ENCODE measurements at places on chromosomes 5 and 9.

- no peak for DNase-seq
Measured at GRCh38 chr9:99825172-99826046, 3.7 kb downstream of the NR4A3 start.

DNA sequence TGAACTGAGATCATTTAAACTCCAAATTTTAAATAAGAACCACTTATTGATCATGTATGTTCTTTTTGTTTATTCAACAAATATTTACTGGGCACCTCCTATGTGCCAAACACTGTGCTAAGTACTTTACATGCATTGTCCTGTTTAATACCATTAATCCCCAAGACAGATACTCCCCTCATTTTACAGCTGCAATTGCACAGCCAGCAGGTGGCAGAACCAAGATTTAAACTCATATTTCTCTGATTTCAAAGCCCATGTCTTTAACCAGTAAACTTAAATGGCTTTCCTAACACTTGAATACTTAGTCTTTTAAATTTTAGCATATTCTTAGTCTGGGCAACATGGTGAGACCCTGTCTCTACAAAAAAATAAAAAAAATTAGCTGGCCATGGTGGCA lies 43.4 kb upstream of the KIAA1958 start:
- no peak for DNase-seq

DNA sequence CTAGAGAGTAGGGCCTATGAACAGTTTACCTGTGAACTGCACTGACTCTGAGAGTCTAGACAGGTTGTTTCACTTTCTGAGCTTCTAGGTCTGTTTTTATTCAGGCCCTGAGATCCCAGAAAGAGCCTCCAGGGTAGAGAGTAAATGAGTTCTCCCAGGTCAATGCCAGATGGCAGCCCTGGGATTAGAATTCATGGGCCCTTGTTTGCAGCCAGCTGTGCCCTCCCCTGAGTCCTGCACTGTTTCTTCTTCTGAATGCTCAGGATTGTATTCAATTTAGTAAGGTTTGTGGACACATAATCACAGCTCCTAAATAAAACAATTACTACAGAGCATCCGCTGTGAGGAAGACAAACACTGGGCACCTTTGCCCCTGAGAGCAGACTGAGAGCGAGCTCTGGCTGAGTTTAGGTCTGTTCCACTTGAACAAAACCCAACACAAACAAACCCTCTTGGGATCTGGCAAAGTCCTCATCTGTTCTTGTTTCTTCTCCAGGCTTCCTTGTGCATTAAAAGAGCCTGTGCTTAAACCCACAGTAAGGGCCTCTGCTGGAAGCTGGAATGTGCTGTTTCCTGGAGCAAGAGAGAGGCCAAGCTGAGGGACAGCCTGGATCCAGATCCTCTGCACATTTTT lies 29.9 kb downstream of the FAM219A start:
- DNase-seq: no peak

DNA sequence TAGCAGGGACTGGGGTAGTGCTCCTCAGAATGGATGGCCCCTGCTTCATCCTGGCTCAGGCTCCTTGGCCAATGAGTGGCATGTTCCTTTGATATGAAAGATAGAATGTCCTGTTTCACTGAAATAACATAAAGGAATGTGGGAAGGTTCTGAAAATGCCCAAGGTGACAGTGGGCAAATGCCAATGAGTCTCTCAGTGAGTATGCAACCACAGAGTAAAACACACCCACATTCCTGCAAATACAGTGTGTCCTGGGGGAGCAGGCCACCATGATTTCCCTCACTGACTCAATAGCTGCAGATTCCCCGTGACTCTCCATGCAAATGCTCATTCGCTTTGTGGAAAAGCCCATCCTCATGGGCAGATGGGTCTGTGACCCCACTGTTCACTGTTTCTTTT lies 36.4 kb downstream of the ZNF366 start:
- DNase-seq: no peak

DNA sequence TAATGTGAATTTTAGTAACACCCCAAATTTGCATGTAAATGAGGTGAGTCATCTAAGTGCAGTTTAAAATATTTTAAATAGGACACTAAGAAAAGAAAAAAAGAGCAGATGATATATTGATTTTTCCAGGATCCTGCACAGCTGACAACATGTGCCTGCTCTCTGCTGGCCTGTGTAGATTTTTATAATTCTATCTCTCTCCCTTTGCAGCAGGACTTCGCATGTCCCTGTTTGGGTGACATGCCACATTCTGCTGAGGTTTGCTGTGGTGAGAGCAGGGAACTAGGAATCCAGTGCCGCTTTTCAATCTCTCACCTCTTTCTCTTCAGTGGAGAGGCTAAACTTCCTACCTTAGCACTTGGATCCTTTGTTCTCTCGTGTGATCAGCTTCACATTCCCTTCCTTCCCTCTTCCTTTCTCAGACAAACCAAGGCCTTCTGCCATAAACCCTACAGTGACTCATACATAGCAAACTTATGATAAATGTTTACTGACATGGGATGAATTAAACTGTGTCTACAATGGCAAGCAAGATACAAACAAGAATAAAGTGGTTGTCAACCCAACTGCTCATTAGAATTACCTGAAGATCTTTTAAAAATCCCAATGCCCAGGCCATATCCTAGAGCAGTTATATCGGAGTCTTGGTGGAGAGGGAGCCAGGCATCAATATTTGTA lies 198.8 kb upstream of the EFNA5 start:
- DNase-seq: no peak

DNA sequence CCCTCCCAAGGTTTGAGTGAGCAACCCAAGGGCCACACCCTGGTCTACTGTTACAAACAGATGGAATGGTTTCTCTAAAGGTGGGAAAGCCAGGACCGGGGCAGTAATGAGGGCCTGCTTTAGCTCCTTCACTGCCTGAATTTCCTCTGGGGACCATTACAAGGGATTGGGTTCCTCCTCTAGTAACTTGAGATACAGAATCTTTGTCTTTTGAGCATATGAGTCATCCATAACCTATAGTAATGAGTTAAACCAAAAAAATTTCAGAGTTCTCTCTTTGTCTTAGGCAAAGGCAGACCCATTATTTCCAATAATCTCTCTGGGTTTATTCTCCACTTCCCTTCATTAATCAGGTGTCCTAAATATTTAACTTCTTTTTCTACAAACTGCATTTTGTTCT lies 618.8 kb downstream of the HINT1 start:
- DNase-seq: no peak

DNA sequence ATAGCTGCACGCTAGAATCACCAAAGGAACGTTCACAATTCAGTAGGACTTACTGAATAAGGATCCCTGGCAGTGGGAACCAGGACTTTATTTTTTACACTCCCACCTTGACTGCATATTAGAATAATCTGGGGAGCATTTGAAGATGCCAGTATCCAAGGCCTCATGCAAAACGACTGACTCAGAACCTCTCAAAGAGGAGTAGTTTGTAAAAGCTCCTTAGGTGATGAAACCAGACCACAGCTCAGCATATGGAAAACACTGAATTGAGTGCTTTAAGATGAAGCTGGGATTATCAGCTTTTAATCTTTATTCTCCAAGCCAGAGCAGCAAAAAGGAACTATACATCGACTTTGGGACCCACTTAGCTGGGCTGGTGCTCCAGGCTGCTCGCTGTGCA lies 288.3 kb downstream of the MLLT3 start:
- no peak for DNase-seq

DNA sequence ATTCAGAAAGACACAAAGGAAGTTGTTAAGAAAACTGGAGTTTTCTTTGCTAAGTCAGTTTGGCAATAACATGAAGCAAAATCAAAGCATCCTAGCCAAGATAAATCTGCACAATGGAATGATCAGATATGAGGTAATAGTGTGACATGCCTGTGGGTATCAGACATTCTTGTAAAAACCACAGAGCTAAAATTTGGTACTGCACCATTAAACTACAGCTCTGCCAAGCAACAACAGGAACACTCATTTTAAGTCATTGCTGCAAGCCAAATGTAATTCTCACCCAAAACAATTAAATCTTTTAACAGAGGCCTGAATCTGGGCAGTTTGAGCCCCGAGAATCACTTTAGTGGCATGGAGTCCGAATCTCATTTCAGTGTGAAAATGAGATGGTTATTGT lies 96.6 kb downstream of the VCAN start:
- DNase-seq: no peak

GRCh38 chr5:85484982-85485574 lies 1100.4 kb upstream of the EDIL3 start:
- DNase-seq: no peak

- no peak for DNase-seq
Measured at GRCh38 chr5:14502294-14502690, 79.3 kb upstream of the OTULINL start.

- DNase-seq: no peak
Measured at GRCh38 chr5:40021007-40021406, 596.2 kb upstream of the DAB2 start.

DNA sequence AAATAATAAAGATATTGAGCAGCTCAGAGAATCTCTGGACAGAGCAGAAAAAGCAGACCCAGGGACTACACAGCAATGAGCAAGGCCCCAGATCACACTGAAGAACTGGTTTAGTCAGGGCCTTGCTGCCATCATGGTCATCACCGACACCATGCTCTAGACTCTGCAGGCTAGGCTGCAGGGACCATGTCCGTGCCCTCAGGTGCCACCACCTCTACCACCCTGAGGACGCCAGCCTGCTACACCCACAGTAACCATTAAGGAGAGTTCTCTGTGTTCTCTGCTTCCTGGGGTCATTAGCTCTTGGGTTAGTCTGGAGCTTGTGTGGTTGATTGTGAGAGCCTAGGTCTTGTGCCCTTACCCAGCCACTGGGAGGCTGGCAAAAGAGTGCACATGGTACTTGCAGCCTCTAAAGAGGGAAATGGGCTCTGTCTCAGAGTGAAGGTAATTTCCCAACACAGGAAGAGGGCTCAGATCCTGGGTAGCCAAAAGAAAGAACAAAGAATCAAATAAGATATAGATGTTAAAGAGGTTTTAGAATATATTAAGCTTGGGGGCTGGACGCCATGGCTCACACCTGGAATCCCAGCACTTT lies 31.9 kb upstream of the JADE2 start:
- DNase-seq: no peak

DNA sequence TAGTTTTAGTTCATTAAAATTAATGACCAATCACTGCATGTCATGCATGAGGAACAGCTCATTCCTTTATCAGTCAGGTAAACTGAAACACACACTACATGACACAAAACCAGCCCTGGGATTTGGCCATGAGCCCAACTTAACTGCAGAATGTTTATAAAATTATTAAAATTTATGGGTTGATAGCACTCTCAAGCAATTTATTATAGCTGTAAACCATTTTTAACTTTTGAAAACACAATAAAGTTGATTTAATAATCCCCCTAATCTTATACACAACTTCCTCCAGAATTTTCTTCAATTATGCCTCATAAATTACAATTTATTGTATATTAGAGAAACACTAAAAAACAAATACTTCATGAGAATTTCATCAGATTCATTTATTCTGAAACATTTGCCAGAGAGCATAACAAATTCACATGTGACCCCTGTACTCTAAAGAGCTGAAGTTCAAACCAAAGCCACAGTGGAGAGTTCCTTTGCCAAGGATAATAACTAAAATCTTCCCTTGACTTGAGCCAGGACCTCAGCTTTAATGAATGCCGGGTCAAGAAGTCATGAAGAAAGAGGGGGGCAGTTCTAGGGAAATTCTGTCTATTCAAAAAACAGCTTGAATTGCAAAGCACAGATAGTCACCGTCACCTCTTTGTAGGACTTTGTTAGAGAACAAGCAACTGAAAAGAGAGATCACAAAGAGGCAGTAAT lies 763.7 kb upstream of the GRAMD2B start:
- DNase-seq: no peak

DNA sequence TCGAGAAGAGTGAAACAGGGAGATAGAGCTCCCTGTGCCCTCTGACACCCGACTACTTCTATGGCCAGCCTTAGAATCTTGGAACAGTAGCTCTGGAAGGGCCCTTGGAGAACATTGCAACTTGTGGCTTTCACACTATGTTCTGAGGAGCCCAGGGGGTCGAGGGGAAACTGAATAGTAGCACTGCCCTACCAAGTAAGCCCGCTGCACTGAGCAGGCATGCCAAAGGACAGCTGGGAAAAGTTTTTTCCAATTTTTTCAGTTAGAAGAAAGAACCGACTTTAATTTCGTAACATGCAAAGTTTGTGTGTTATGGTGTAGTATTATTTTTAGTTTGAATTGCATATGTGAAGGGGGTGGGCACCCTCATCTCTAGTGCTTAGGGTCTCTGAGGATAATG lies 10.9 kb downstream of the SMIM3 start:
- no peak for DNase-seq

DNA sequence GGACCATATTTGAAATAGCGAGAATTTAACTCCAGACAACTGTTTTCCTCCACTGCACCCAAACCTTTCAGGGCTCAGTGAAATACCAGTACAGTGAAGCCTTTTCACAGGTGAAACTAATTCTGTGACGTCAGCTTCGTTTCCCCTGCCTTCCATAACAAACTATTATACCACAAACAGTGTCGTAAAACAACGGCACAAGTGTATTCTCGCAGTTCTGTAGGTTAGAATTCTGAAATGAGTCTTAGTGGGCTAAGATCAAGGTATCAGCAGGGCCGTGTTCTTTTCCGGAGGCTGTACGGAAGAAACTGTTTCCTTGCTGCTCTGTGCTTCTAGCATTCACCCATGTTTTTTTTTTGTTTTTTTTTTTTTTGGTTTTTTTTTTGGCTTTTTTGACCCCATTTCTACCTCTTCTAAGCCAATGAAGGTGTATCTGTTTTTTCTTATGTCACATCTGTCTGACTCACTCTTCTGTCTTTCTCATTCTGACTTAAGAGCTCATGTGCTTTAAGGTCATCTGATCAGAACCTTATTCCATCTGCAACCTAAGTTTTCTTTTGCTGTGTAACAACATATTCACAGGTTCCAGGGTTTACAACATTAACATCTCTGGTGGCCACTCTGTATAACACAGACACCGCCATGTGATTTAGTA lies 20.1 kb downstream of the ISOC1 start:
- DNase-seq: no peak

DNA sequence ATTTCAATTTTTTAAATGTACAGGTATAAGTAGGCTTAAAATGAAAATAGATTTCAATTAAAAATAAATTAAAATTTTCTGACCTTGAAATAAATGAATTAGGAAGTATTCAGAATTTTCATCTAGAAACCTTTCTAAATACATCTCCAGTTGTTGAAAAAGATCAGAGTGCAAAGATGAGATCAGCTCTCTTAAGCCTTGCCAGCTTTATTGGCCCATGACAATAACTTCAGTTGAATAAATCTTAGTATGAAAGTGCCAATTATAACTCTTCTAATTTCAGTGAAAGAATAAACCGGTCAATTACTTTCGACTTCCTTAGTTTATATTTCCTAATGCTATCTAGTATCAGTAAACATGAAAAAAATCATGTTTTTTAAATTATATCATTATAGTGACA lies 117.4 kb downstream of the FBXL17 start:
- no peak for DNase-seq

DNA sequence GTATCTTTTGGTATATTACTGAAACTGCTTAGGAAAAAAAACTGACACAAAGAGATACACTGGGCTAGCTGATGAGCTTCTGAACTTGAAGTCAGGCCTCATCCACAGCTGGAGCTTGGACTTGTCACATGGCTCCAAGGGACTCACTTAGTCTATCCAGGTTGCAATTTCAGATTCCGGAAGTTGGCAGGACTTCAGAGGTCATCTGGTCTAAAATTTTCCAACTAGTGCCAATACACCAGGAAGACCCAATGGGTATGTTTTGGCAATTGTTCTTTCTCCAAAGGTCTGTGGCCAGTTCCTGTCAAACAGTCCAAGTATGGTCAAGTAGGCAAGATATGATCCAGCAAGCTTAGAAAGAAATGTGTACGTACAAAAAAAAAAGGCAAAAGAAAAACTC lies 36.7 kb downstream of the MRPS27 start:
- no peak for DNase-seq

- DNase-seq: no peak
Measured at GRCh38 chr9:5556101-5556705, 45.9 kb downstream of the PDCD1LG2 start.
